ENCODE measurements at places on chromosomes 2 and 18.
A peak's percentile ranks its signal among the peaks of the same experiment; 100 is the strongest.

DNA sequence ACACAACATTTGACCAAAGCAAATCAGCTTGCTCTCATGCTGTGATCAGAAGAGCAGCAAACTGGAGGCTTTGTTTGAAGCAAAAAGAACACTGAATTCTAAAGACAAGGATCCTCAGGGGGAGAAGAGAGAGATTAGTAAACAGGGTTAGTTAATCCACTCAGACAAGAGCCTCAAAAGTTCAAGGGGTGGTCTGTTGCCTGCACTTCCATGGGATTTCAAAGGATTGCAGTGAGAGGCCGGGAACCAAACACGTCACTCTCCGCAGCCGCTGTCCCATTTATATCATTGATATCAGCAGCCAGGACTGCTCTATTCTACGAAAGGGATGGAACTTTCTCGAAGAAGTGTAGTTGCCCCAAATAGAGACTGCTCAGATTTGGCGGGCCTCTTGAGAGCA, 97.8 kb upstream of the SP3 start:
- DNase-seq, result no peak

GRCh38 chr18:1053331-1054315, 149.0 kb downstream of the ADCYAP1 start:
- no peak for DNase-seq

- DNase-seq, result no peak
These were observed 92.7 kb upstream of the CNGA3 start for GRCh38 chr2:98253461-98254070.

GRCh38 chr2:23213196-23213595, 171.8 kb upstream of the KLHL29 start:
- DNase-seq, result no peak

DNA sequence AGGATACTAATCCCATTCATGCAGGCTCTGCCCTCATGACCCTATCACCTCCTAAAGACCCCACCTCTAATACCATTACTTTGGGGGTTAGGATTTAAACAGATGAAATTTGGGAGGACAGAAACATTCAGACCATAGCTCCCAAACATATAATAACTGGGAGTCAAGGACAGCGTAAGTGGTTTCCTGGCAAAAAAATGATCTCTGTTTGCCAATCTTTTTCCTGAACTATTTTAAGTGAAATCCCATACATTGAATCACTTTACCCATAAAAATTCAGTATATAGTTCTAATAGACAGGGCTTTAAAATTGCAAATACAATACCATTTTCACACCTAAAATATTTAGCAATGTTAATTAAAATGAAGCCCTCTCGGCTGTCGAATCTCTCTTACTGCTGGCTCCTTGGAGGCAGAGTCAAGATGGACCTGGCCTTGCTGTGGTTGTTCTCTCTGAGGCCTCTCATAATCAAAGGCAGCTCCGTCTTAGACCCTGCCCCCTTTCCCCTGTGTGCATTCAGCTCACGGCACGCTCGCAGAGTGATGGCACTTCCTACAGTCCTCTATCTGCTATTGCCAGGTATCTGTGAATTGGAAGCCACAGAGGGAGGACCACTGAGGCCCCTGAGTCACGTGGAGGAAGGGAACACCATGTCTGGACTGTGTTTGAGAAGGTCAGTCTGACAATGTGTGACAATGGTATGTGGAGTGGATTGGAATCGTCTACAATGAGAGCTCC, 132.3 kb downstream of the UXS1 start:
- DNase-seq, result no peak

- no peak for DNase-seq
These were observed 17.9 kb downstream of the TMEM37 start for GRCh38 chr2:119449521-119449920.

- no peak for DNase-seq
These were observed 64.2 kb downstream of the TRIP12 start for GRCh38 chr2:229857634-229858033.

DNA sequence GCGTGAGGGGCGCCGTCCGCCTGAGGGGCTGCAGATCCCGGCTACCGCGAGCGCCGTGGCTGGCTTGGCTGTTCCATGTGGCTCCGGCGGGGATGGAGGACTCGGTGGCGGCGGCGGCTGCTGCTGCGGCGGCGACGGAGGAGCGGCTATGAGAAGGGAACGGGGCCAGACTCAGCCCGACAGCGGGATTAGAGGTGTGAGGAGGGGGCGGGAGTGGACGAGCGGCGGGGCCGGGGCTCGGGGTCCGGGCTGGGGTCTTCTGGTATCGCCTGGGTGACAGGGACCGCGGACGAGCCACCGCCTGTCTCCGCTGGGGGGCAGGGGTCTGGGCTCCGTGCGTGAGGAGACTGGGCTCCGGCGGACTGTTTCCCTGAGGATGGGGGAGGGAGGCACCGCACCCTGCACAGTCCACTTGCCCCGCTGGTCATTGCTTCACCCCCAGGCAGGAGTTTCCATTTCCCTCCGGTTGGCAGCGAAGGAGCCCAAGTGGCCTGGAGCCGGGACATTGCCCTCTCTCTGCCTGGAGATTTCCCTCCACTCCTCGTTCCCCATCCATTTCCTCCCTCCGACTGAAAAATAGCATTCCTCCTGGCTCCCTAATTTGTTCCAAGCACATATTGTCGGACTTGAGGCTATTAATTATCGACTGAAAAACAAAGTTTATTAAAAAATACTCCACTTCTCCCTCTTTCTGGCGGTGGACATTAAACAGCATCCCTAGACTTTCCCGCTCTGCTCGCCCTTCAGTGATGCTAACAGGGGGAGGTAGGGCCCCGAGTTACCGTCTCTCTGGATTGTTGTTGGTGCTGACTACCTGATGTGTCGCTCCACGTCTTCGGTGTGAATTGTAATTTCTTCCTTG, 577 bp downstream of the EHBP1 start:
- DNase-seq, result peak; percentile 15

GRCh38 chr2:150587547-150588505, 100.4 kb upstream of the RND3 start:
- no peak for DNase-seq

DNA sequence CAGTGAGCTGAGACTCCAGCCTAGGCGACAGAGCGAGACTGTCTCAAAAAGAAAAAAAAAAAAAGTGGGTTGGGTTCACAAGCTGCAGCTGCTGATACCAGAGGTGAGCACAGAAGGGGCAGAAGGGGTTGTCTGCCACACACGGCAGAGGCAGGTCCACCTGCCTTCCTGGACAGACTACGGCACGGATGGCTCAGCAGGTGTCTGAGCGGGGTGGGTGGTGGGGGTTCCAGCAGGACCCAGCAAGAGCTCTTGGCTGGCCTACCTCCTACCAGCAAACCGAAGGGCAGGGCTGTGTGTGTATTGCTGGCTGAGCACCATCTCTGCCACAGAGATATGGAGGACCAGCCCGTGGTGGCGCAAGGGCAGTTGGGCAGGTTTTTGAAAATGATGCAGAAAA, 130.4 kb upstream of the ASB18 start:
- no peak for DNase-seq

DNA sequence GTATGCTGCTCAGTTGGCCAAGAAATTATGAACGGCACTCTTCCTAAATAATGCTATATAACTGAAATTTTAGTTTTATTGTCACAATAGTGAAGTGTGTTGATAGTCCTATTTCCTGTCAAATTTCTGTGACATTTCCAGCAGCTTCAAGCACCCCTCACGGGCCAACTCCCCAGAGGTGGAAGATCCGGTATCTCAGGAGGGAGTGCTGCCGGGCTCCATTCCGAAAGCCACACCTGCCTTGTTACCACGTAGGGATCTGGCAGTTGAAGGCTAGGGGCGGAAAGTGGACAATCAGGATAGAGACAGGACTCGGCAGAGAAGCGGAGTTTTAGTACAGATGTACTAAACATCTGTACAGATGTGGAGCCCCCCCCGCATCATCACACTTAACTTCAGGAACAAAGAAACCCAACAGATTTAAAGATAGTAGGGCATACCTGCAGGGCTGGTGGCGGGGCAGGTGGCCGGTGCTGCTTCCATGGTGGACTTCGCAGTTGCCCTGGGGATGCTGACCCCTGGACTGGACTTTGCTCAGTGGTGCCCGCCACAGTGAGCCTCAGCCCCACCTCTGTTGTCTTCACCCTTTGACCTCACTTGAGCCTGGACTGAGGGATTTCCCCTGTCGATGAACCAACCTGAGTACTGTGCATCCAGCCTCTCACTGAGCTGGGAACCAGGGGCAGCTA, 22.3 kb downstream of the ASAP2 start:
- no peak for DNase-seq

- DNase-seq, result no peak
These were observed 371.1 kb upstream of the ID2 start for GRCh38 chr2:8310557-8311455.

- DNase-seq, result no peak
These were observed 182.7 kb downstream of the RPIA start for GRCh38 chr2:88874063-88874657.

- DNase-seq, result no peak
These were observed 12.6 kb upstream of the PROM2 start for GRCh38 chr2:95261602-95262001.

DNA sequence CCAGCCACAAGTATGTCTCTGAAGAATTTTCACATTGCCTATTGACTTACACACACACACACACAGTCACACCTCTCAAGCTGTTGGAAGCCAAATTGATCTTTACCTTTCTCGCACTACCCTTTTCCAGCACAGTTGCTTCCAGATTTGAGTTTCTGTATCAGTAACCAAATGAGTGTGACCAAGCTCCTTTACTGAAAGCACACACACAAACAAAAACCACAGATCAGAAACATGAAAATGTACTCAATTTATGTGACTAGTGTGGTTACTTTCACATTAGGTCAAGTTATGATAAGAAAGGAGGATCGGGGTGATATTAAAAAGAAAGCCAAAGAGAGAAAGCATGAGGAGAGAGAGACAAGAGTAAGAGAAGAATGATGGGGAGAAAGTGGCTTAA, 993.9 kb upstream of the POU3F3 start:
- no peak for DNase-seq

- no peak for DNase-seq
These were observed 216.3 kb downstream of the BCL11A start for GRCh38 chr2:60337142-60337497.

DNA sequence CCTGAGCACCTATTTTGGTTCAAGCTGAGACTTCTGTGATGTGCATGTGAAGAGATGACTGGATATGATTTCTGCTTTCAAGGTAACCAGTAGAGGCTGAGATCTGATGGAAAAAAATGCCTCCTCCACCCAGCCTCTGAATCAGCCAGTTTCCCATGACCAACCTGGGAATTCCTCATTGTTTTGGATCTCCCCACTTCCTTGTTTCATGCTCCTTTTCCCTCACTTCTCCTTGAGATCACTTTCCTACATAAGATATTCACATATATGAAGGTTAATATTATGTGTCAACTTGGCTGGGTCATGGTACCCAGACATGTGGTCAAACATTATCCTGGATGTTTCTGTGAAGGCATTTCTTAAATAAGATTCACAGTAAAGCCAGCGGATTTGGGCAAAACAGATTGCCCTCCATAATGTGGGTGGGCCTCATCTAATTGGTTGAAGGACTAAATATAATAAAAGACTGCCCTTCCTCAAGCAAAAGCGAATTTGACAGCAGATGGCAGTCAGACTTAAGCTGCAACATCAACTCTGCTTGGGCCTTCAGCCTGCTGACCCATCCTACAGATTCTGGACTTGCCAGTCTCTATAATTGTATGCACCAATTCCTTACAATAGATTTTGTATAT, 379.4 kb downstream of the TNS1 start:
- DNase-seq, result no peak
